H9 (cell line): ENCODE measurements at places on chromosomes 7 and 10.

DNA sequence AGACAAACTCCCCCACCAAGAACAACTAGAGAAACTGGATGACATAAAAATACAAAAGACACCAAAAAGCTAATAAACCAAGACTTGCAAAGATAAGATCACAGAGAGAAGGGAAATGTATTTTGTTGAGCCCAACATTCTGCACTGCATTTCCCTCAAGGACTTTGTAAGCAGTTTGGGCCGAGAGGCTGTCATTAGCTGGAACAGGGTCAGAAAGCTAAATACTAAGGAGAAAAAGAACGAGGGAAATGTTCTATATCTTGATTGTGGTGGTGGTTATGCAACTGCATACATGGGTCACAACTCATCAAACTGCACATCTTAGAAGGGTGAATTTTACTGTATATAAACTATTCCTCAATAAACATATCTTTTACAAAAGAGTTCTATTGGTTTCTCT is 315.0 kb downstream of the IPMK start:
- no peaks in the 10 kb centered on the region for H3K4me1 ChIP-seq
- H3K27ac ChIP-seq: no peak overlapping the region
- no peak for DNase-seq
- no peak overlapping the region for H3K4me3 ChIP-seq
- no peaks in the 10 kb centered on the region for H3K27me3 ChIP-seq
- H3K36me3 ChIP-seq: 0 out of 3 replicates have a peak, but pooled peaks cover 2% of the 10 kb centered on the region

DNA sequence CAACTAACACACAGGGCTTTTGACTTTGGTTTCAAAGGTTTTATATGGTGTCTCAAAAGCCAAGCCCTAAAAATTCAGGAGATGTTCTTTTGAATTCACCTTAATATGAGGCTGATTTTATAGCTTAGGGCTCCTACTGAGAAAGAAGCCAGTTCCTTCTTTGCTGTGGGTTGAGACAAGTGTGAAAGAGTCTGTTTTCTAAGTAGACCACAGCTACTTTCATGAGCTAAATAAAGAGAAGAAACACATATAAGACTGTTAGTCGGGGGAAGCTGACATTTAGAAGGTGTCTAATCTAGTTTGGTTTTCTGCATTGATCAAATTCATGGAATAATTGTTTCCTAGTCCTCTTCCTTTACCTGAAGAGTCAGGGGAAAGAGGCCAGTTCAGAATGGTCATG is 332.1 kb upstream of the CELF2 start:
- no peak overlapping the region for H3K27ac ChIP-seq
- no peaks in the 10 kb centered on the region; the same call in 1 of the 2 replicates for H3K4me1 ChIP-seq
- H3K4me3 ChIP-seq: no peak overlapping the region
- DNase-seq: no peak
- H3K36me3 ChIP-seq: peaks cover 6% of the 10 kb centered on the region
- H3K27me3 ChIP-seq: no peaks in the 10 kb centered on the region

DNA sequence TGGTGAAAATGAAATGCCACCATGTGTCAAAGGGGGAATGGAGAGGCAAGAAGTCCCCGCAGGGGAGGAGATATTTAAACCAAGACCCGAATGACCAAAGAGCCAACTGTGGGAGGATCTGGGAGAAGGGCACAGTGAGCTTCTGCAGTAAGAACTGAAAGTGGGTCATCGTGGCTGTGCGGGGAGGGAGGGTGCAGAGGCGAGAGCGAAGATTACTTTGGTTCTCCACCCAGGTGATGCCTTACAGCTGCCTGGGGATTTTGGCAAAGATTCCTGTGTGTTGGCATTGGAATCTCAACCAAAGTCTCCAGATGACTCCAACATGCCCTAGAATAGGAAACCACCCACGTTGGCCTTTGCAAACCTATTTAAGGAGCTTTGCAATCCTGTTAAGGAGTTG is 44.2 kb upstream of the ADAM12 start:
- H3K4me1 ChIP-seq: no peaks in the 10 kb centered on the region
- H3K27ac ChIP-seq: no peak overlapping the region

GRCh38 chr7:157312941-157313340 is 23.9 kb upstream of the DNAJB6 start:
- H3K4me1 ChIP-seq: peaks cover 6% of the 10 kb centered on the region; the same call in 1 of the 2 replicates
- H3K4me3 ChIP-seq: no peak overlapping the region
- no peaks in the 10 kb centered on the region for H3K36me3 ChIP-seq
- DNase-seq: no peak
- no peaks in the 10 kb centered on the region for H3K27me3 ChIP-seq

DNA sequence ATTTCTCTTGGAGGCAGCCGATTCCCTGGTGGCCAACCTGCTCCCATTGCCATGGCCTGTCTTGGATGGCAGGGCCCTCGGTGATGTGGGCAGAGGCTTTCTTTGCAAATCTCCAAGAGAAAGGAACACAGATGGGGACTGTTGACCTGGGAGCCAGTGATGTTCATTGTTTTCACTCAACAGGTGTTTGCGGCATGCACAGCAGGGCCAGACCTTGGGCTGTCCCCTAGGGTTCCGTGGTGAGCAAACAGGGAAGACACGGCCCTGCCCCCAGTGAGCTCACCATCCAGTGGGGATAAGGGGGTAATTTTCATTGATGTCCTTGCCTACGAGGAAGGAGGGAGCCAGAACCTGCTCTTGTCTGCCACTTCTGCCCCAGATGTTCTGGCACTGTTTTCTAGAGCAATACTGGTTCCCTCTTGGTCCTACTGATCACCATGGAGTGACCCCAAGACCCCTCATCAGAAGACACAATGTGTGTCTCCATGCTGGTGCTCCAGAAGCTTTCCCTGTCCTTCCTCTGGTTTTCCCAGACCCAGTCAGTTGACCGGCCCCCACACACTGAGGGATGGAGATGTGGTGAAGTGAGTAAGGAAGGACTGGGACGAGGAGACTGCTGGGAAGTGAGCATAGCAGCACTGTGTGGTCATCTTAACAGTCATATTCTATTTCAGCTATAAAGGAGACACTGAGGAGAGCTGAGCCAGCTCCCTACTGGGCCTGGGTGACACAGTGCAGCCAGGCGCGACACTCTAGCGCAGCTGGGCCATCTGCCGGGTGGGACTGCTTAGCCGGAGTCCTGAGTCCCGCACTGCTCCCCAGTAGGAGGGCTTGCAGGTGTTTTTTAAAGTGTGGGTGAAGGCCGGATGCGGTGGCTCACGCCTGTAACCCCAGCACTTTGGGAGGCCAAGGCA is 20.4 kb upstream of the FIGNL1 start:
- DNase-seq: no peak
- no peak overlapping the region for H3K27ac ChIP-seq
- H3K27me3 ChIP-seq: no peaks in the 10 kb centered on the region
- no peaks in the 10 kb centered on the region for H3K4me1 ChIP-seq
- no peaks in the 10 kb centered on the region; the same call in 2 of the 3 replicates for H3K36me3 ChIP-seq
- H3K4me3 ChIP-seq: no peak overlapping the region

GRCh38 chr7:15977663-15978062 is 291.2 kb upstream of the MEOX2 start:
- H3K4me1 ChIP-seq: no peaks in the 10 kb centered on the region
- H3K27ac ChIP-seq: no peak overlapping the region
- no peaks in the 10 kb centered on the region for H3K36me3 ChIP-seq
- no peak overlapping the region for H3K4me3 ChIP-seq
- no peak for DNase-seq
- no peaks in the 10 kb centered on the region for H3K27me3 ChIP-seq

- no peak overlapping the region for H3K27ac ChIP-seq
- DNase-seq: no peak
- no peaks in the 10 kb centered on the region for H3K36me3 ChIP-seq
- H3K27me3 ChIP-seq: no peaks in the 10 kb centered on the region
- no peak overlapping the region for H3K4me3 ChIP-seq
These were observed 541.0 kb upstream of the FZD8 start for GRCh38 chr10:36183056-36183455.

DNA sequence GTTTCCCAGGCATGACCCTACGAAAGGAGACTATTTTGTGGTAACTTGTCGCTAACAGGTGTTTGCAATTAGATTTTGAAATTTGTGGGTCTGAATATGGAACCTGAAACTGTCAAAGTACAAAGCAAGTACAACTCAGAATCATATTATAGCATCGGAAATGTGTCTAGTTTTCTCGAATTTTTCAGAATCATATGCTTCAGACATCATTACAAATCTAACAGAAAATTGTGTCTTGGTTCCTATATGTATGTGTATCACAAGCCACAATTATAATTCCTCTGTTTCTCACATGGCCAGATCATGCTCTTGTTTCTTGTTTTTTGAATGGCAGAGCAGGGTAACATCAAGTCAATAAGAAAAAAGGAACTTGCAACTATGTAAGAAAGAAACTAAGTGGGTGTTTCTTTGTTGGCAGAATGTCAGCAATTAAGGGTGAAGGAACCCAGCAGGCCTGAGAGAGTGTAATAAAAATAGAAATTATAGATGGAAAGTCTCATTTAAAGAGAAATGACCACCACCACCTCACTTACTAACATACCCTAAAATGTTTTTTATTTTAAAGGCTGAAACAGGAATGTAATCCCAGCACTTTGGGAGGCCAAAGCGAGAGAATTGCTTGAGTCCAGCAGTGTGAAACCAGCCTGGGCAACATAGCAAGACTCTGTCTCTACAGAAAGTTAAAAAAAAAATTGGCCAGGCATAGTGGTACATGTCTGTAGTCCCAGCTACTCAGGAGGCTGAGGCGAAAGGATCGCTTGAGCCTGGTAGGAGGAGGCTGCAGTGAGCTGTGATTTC is 51.3 kb downstream of the PRTFDC1 start:
- H3K4me3 ChIP-seq: no peak overlapping the region
- H3K27ac ChIP-seq: no peak overlapping the region
- H3K4me1 ChIP-seq: no peaks in the 10 kb centered on the region
- no peak for DNase-seq
- no peaks in the 10 kb centered on the region for H3K36me3 ChIP-seq
